ENCODE measurements at places on chromosomes 3 and 15. TPM values are rescaled to one million over a fixed set of nuclear protein-coding genes. Genes with fewer than 3 reads are reported as not detected.

The DNASE1L3 gene
- total RNA-seq: not detected

The TF gene
- total RNA-seq: 1.1 TPM

The DCBLD2 gene
- total RNA-seq: 178 TPM

The CYP11A1 gene
- not detected for total RNA-seq

The LHFPL4 gene
- not detected for total RNA-seq

The CACNA2D2 gene
- total RNA-seq: not detected

The RARB gene
- total RNA-seq: 29.8 TPM

The ACKR4 gene
- total RNA-seq: 8.1 TPM

The AP3B2 gene
- 24.7 TPM for total RNA-seq

- DNase-seq: no peak
These were observed 45.8 kb downstream of the ARHGAP31 start for GRCh38 chr3:119340014-119340413.

DNA sequence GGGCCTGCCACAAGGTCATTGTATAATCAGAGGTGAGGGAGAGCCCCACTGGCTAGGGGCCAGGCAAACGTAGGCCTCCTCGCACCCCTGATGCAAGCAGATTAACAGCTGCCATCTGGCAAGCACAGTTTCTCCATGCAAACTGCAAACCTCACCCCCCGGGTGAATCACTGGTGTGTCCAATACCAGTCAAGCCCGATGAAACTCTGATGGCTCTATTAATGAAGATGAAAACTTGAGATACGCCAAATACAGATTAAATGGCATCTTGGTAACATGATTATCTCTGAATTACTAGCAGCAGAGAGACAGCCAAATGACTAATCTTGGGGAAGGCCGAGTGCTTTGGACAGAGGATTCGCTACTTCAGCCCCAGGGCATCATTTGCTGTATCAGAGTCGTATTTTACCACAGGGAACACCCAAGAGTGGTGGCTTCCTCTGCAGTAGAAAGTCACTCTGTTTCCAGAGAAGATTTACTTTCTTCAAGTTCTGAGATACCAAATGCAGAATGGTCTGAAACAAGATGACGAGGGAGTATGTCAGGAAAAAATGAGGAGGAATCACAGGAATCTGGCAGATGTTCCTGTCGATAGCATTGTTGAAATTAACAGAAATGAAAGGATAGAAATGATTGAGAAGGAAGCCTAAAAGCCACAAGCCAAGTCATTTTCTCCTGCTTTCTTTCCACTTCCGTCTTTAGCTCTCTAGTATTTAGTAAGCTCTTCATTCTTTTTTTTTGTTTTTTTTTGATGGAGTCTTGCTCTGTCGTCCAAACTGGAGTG is 96.2 kb upstream of the NR2F2 start:
- DNase-seq: peak; percentile 14

DNA sequence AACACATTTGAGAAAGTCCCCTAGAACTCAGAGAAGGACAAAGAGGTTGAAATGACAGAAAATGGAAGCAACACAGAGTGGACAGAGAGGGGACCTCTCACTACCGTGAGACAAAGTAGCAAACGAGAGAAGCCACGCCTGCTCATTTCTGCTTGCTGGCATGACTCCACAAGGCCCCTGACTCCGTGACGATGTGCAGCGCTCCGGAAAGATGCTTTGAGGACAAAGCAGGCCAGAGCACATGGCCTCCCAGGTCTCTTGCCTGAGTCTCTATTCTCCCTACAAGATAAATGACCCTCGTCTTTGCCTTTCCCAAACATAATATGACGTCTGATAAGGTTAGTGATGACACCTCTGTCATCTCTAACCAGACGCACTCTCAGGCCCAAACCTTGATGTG is 63.8 kb upstream of the CTSH start:
- DNase-seq: no peak

DNA sequence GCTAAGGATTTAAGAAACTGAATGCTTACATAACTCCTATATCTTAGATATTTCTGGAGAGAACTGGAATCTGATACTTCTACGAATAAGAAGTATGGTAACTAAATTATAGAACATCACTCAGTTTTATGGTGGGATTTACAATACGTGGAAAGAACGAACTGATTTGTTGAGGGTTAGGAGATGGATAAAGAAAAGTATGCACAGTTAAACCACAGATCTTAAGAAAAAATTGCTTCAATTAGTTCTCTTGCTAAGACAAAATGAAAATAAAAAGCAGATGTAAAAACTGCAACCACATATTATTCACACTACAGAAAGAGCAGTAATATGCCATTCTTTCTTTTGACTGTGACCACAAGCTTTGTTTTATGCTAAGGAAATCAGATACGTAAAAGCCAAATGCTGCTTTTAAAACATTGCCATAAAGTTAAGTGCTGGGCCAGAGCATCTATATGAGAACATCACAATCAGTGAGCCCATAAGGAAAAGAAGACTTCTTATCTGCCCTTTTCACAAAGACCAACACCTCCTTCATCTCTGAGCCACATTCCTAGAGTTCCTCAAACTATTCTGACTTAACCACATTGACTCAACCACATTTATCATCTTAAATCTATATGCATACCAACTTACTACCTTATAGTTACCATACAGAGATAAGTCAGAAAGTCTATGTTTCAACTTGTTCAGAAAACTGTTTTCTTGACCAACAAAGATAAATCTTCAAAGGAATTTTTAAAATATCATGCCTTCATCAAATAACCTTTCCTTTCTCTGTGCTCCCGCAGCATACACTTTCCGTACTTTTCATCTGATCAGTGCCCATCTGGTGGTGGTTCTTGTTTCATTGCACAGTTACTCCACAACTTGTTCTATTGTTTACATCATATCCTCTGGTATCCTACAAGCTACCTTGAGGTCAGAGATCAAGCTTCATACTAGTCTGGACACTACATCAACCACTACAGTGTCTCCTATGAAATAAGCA is 61.7 kb downstream of the FSIP1 start:
- no peak for DNase-seq

GRCh38 chr15:62249501-62249900 is 84.4 kb upstream of the C2CD4B start:
- DNase-seq: no peak

- DNase-seq: peak; percentile 63
These were observed 69.7 kb downstream of the USF3 start for GRCh38 chr3:113626503-113627371.

DNA sequence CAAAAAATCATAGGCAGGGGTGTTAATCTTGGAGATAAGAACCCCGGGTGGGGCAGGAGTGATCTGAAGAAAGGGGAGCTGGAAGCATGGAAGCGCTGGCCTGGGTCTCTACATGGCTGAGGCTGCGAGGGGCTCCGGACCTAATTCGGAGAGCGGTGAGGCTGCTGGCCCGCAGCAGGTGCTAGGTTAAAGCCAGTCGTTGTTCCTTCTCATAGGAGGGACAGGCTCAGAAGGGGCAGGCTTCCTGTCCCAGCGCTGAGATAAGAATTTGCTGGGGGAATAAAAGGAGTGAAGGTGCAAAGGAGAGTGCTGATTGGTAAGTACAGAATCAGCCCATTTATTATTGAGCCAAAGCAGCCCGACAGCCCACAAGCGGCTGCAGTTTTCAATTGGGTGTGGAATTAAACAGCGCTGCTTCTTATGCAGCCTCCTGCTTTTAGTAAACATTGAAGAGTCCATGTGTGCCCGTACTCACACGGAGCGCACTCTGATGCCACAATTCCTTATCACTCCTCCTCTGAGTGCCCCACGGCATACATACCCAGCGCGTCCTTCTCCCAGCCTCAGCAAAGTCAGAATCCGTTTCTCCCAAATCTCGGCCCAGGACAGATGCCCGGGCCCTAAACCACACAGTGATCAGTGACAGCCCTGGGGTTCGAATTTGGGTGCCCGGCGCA is 17.1 kb downstream of the CHST13 start:
- no peak for DNase-seq

GRCh38 chr3:118671192-118671591 is 363.5 kb downstream of the IGSF11 start:
- no peak for DNase-seq

GRCh38 chr3:134075568-134075825 is 45.8 kb upstream of the SLCO2A1 start:
- no peak for DNase-seq

DNA sequence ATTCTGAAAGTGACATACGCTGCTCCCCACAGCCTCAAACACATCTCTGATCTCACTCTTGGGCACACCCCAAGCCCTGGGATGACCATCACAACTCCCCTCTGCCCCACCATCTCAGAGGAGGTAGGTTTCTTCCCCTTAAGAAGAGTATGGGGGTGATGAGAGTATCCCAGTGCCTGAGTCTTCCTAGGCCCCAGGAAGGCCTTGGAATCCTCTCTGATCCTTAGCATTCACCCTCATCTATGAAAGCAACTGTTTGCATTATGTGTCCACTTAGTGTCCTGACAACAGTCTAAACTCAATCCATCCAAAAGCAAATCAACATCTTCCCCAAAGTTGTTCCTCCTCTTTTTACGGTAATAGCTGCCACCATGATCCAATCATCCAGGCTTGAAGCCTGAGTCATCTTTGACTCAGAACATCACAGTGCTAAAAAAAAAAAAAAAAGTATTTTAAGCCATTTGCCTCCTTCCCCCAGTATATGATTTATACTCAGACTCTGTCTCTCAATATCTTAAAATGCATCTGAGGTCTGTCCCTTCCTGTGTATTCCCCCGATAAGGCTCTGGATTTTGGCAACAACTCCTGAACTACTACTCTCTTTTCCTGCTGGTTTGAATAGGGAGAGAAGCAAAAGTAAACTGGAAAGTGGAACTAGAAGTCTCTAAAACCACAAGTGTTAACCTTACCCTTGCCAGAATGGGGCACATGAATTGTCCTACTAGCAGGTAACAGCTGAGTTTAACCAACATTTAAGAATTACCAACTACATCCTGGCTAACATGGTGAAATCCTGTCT is 22.5 kb downstream of the POPDC2 start:
- DNase-seq: no peak
